ENCODE measurements at places on chromosomes 11 and 22.

DNA sequence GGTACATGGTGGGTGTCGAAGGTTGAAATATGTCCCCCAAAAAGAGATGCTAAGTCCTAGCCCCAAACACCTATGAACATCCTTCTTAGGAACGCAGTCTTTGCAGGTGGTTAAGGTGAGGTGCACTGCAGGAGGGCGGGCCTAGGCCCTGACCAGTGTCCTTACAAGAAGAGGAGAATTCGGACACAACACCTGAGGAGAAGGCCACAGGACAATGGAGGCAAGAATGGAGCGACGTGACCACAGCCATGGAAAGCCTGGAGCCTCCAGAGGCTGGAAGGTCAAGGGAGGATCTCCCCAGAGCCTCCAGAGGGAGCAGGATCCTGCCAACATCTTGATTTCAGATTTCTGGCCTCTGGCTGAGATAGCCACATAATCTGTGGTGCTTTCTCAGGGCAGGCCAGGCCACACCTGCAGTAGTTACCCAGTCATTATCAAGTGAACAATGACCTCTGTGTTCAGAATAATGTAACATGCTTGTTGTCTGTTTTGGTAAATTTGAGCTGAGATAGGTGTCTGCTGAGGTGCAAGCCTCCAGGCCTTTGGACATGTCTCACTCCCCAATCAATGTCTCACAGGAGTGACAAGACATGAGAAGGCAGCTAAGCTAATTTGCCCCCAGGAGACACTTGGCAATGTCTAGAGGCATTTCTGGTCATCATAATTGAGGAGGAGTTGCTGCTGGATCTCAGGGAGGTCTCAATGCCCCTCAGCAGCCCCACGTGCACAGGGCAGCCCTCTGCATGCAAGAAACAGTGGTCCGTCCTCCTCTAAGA, 498.9 kb downstream of the BRD1 start:
- peak; percentile 19 for DNase-seq

DNA sequence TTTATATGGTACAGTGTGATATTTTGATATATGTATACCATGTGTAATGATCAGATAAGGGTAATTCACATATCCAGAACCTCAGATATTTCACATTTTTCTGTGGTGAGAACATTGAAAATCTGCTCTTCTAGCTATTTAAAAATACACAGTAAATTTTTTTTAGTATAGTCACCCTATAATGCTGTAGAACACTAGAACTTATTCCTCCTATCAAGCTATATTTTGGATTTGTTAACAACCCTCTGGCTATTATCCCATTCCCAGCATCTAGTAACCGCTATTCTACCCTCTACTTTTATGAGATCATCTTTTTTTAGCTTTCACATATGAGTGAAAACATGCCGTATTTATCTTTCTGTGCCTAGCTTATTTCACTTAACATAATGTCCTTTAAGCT, 65.5 kb upstream of the SYT9 start:
- no peak for DNase-seq

DNA sequence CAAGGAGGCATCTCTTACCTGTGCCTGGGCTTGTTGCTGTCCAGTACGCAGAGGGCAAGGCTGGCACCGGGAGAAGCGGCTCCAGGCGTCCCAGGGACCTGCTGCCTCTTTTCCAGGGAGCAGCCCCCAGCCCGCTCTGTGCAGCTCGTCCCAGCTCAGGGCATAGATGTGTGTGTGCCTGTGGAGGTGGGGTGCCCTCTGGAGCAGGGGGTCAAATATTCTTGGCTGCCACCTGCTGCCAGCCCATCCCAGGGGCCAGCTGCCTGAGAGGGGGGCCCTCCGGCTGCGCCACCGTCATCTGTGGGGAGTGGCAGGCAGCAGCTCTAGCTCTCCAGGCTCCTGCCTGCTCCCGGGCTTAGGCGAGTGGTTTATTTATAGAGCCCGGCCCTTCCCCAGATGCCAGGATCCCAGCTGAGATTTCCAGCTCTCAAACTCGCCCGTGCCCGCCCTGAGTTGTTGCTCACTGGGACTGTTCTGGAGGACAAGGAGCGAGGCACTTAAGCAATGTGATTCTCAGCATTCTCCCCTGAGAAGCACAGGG, 87.5 kb downstream of the RTL6 start:
- no peak for DNase-seq

DNA sequence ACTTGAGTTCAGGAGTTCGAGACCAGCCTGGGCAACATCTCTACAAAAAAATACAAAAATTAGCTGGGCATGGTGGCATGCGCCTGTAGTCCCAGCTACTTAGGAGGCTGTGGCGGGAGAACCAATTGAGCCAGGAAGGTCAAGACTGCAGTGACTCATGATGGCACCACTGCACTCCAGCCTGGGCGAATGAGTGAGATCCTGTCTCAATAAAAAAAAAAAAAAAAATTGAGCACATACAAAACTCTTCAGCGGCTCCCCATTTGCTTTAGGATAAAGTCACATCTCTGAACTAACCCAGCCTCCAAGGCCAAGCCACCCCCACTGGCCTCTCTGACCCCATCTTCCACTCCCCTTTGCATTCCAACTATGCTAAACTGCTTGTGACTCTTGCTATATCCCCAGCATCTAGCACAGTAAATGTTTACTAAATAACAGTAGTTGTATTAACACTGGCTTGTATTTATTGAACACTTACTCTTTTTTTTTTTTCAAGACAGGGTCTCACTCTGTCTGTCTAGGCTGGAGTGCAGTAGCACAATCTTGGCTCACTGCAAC, 28.9 kb downstream of the CREB3L1 start:
- DNase-seq = no peak

DNA sequence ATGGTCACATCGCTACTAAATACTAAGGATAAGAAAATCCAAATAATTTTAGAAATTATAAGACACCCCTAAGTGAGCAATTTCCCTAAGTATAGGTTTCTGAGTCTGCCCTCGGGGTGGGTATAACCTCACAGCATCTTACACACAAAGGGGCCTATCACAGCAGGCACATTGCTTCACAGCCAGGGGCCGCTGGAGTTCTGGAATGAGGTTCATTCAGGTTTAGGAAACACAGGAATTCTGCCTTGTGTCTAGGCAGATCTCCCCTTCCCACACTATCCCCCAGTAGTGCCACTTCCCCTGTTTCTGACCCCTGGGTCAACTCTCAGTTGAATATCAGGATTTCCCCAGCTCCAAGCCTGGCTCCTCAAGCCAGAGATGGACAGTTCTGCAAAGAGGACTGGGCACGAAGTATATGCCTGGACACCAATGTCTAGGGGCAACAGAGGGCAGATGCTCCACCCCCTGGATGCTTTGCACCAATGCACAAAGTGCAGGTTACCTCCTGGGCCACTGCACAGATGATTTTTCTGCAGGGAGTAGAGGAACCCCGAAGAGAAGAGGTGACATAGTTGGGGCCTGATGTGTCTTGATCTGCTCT, 11.4 kb downstream of the TUBA8 start:
- no peak for DNase-seq

GRCh38 chr11:27011560-27012233, 17.8 kb downstream of the FIBIN start:
- DNase-seq = no peak

GRCh38 chr22:17359501-17359900, 9.8 kb upstream of the CECR2 start:
- DNase-seq = no peak

DNA sequence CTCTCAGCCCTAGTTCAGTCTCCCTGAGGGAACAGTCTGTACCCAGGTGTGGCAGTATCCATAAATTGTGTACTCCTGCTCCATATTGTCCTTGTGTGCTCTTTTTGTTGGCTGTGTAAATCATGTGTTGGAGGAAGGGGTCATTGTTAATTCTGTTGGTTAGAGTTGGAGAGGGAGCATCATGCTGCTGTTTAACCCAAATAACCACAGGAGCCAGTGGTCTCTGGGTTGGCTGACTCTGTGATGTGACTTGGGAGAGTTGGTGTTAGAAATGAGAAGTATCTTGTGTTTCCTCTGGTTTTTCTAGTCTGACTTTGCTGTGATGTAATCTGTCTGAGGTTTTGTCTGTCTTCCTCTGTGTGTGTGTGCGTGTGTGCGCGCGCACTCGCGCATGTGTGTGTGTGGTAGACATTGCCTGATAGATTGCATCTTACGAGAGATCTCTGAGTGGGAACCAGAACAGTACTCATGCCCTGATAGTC, 30.5 kb downstream of the CTNND1 start:
- DNase-seq = no peak

DNA sequence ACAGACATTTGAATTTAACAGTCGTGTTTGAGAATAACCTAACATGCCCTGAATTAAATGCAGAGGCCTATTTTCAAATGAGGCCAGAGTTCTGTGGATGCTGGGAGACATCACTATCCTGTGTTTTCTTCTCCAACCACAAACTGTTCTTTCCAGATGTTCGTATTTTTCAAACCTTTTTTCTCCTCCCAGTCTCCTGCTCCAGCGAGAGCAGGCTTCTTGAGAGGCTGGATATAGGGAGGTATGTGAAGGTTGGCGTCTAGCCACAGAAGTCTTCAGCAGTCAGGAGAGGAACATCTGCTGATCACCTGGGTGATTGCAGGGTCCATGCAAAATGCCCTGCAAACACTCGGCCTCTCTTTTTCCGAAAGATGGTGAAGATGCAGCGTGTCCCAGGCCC, 126.3 kb downstream of the C11orf91 start:
- no peak for DNase-seq

- no peak for DNase-seq
These were observed 20.8 kb downstream of the SELENOO start for GRCh38 chr22:50221410-50222300.

DNA sequence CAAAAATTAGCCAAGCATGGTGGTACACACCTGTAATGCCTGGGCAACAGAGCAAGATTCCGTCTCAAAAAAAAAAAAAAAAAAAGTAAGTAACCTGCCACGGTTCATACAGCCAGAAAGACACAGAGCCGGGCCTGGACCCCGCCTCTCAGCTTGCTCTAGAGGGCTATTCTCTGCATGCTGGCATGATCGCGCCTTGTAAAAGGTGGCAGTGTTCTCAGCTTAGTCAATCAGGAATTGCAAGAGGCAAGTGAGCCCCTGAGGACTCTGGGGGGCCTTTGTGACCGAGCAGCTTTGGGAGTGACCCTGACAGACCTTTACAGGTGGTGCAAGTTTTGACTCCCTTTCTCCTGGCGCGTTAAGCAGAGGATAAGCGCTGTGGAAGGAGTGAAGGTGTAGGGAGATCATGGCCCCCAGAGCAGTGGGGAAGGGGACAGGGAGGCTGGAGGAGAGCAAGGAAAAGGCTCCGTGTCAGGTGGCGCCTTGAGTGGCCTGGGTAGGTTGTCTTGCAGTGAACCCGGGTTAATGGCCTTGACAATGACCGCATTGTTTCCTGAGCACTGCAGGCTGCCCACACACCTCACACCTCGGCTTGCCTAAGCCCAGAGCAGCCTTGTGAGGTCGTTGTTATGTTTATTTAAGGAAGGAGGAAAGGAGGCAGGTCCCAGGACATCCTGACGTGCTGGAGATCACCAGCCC, 48.9 kb downstream of the CDPF1 start:
- no peak for DNase-seq

DNA sequence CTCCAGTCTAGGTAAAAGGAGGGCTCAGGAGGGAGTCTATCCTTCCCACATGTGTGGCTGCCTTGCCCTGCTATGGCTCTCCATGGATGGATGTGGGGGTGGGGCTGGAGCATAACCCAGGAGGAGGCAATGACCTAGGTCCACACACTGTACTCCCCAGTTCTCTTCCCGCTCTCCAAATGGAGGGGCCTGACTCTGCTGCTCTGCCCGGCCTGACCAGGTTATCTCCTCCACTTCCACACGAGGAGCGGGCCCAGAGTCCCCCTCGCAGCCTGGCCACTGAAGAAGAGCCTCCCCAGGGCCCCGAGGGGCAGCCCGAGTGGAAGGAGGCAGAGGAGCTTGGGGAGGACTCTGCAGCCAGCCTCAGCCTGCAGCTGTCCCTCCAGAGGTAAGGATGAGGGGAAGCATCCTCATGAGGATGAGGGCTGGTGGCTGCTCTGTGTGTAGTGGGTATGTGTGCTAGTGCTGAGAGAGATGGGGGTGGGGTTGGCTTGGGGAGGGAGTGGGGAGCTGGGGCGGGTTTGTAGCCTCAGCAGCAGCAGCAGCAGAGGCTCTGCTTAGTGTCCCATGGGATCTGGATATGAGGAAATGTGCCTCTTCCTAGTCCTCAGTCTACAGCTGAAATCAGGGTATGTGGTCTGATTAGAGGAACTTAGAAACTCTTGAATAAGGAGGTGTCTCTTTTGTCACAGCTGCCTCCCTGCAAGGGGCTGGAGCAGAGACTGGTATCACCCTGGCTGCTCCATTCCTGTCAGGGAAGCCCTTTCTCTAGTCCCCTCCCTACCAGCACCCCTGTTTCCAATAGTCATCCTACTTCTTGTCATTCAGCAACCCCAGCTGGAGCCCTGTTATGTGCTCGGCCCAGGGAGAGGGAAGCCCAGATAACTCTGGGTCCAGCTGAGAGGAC, 54.1 kb downstream of the CEP164 start:
- DNase-seq = no peak

- DNase-seq = peak; percentile 26
These were observed 28.5 kb downstream of the CD44 start for GRCh38 chr11:35167426-35167954.

GRCh38 chr11:81655351-81655750, 1078.3 kb downstream of the FAM181B start:
- no peak for DNase-seq

- no peak for DNase-seq
These were observed 822 bp downstream of the RBX1 start for GRCh38 chr22:40951795-40952605.

DNA sequence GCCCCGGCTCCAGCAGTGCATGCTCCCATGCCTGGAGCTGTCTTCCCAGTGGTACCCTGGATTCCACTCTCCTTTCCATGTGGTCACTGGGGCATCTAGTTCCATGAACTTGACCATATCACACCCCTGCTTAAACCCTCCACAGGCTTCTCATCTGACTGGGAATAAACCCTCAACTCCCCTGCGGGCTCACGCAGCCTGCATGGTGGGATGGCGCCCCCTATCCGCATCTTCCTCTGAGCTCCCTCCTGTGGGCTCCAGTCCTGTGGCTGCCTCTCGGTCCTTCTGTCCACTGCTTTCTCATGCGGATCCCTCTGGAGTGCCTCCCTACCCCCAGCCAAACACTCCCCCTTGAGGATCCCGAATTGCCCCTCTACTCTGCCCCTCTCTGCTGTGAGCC, 41.4 kb upstream of the TTLL12 start:
- DNase-seq = peak; percentile 60

GRCh38 chr11:118928870-118929500, 3.3 kb upstream of the BCL9L start:
- no peak for DNase-seq

- DNase-seq = no peak
These were observed 1.6 kb upstream of the PAX6 start for GRCh38 chr11:31812383-31813381.

DNA sequence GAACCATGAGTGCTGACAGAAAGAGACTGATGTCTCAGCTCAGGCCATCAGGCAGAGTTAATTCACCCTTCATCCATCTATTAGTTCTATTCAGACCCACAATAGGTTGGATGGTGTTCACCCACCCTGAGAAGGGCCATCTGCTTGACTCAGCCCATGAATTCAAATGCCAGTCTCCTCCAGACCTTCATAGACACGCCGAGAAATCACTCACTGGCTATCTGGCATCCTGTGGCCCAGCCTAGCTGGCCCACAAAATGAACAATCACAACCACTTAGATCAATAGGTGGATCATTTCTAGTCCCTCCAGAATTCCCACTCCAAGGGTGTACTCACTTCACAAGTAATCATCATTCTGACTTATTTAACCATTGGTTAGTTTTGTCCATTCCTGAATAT, 58.2 kb downstream of the MYEOV start:
- no peak for DNase-seq
